ENCODE measurements at places on chromosomes 2 and 18.

DNA sequence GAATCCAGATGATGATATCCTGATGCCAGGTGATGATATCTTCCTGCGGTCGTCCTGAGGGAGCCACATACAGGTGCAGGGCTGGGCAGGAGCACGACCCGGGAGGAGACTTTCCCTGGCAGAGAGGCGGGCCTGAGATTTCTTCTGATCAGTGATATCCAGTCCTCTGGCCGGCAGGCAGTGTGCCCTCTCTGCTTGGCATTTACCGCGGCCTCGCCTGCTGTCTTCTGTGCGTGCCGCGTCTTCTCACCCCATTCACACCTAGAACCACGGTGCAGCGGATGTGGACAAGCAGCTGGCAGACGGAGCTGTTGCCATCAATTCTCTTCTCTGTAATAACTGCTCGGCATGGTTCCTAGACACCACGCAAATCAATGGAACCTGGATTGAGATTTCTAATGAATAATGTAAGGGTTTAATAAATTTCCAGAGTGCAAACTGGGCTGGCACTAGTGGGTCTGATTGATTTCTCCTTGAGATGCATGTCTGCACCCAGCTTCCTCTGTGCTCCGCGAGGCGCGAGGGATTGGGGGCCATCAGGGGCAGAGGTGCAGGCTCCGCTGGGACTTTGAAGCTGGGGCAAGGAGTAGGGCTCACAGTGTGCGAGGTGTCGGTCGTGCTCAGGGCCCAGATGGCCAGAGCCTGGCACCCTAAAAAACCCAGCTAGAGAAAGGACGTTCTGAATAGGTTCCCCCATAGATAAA is 208.9 kb upstream of the HDAC4 start:
- DNase-seq = no peak

- DNase-seq = no peak
These were observed 78.0 kb upstream of the TANC1 start for GRCh38 chr2:158890296-158890905.

GRCh38 chr2:7598402-7598801 is 681.2 kb downstream of the RNF144A start:
- DNase-seq = no peak

DNA sequence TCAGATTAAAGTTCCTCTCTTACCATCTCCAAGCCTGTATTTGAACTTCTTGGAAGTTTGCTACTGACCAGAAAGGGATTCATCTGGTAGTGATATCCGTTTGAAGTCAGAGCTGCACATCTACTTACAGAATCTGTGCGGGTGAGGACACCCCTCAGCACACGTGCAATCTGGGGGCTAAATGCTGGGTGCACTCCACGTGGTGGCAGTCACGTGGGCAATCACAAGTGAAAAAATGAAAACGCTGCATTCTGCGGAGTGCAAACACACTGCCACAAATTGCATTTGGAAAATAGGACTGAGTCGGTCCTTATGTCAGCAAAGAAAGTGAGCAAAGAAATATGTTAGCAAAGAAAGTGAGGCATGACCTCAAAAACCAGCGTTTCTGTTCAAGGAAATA is 76.1 kb upstream of the GYPC start:
- no peak for DNase-seq

- no peak for DNase-seq
These were observed at the start of gene DSG3 for GRCh38 chr18:31447530-31448191. DSG3 (plus strand) TSS chr18:31447741; CDS start chr18:31447878, 137 bp downstream.

DNA sequence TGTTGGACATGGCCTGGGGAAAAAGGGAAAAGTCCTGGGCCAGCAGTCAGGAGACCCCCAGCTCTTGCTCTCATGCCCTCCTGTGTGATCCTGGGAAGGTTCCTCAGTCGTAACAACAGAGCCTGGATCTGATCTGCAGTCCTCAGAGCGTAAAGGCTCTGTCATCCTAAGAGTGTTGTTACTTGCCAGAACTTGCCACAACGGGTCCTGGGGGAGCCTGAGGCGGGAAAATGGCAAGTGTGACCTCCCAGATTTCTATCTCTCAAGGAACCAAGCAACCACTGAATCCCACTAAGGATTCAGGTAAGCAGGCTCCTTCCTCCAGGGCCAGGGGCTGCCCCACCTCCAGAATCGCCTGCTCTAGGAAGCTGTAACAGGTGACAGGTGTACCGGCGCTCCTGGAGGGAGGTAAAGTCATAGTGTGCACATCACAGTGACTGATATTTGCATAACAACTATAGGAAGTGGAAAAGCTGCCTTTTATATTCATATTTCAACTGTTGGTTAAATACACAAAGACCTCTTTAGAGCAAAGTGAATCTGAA is 18.4 kb downstream of the HS1BP3 start:
- no peak for DNase-seq

DNA sequence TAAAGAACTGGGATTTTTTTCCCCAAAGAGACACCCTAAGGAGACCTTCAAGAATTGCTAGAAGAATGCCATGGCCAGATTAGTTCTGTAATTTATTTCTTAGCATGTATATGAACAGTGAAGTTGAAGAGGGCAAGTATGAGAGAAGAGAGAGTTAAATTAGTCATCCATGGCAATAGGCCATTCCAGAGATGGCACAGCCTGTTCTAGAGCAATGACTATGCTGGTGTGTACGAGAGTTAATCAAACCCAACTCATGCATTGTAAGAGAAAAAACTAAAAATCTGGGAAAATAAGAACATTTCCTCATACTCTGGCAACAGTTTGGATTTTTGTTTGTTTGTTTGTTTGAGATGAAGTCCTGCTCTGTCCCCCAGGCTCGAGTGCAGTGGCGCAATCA is 112.1 kb upstream of the PIK3C3 start:
- no peak for DNase-seq

GRCh38 chr18:13889671-13890070 is 25.7 kb downstream of the MC2R start:
- DNase-seq = no peak

- no peak for DNase-seq
These were observed 81.9 kb downstream of the LONRF2 start for GRCh38 chr2:100240386-100240785.

GRCh38 chr2:238285653-238286082 is 2.7 kb downstream of the PER2 start:
- no peak for DNase-seq

DNA sequence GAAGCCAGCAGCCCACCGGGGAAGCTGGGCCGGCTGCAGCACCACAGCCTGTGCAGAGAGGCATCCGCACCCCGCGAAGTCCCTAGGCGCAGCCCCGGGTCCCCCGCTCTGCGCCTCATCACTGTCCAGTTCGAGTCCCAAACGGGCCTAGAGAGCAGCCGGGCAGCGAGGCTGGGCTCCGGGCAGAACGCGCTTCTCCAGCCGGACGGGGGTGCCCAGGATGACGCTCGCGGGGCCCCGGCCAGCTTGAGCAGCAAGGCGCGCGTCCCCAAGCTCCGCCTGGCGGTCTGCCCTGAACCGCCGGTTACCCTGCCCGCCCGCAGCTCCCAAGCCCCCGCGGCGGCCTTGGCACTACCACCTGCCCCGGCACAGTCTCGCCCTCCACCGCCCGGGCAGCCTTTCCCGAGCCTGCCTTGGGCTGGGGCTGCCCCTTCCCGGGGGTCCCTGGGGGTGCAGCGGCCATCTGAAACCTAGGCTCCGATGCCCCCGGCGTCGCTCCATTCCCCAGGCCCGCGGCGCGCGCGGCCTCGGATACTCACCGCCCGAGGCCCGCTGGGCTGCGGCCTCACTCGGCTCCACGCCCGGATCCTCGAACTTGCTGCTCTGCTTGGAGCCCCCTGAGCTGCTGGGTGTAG is 591 bp downstream of the SLC16A14 start:
- DNase-seq = no peak

DNA sequence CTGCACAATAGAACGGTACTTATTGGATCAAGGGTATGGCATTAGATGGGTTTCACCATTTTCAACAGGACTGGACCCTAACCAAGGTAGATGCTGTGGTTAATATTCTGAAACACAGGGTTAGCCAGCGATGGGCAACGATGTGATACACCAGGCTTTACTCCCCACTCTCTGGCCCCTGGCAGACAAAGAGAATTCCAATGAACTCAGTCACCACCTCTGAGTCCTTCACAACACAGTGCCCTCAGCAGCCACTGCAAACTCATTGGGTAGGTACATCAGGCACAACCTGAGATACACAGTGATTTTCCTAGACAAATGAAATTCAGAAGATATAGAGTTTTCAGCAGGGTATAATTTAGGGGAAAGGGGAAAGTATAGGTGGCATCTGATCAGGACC is 634.5 kb downstream of the ZEB2 start:
- DNase-seq = no peak

- no peak for DNase-seq
These were observed 304.9 kb downstream of the DSEL start for GRCh38 chr18:67211646-67212045.

GRCh38 chr2:173968551-173968950 is 3.4 kb upstream of the SP3 start:
- no peak for DNase-seq

GRCh38 chr2:82411071-82411470 is 2048.0 kb downstream of the SUCLG1 start:
- DNase-seq = no peak

DNA sequence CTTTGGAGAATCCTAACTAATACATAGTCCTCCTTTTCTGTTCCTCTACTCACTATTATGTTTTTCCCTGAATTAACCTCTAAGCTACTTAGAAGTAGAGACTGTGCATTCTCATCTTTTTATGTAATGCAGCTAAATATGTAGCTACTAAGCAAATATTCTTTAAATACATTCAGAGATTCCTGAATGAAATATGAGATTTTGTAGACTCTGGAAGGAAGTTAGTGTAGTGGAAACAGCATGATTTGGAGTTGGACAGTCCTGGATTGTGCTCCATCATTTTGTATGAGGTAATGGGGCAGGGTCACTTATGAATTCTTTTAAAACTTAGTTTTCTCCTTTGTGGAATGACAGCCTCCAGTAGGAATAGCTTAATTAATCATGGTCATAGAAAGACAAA is 24.7 kb upstream of the NT5C1B start:
- no peak for DNase-seq

DNA sequence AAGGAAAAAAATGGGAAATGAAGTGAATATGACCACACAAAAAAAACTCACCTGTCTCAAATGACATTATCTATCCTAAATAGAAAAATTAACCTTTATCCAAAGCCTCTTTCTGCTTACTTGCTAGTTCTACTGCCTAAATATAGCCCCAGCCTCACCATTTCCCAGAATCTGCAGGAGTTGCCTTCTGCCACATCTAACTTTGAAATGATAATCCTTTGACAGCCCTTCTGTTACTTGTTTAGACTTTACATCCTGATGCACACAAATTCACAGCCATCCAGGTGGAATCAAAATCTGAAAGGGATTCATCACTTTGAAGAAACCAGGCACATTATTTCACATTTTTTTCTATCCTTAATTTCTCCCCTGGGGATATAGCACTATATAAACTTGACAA is 1356.2 kb upstream of the NXPH2 start:
- no peak for DNase-seq

DNA sequence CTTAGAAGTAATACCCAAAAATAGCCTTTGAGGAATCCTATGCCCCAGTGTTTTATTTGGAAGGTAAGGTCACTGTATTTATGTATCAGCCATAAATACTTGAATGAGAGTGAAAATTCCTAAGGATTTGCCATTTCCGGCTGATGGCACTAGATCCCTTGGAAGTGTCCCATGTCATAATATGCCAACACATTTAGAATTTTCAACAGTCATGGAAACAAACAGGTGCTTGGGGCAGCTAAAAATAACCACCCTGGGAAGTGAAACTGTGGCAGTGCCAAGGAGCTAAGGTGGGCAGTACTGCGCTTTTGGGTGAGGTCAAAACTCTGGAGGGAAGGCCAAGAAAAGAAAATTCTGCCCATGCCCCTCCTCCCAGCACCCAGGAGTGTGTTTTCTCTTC is 80.2 kb downstream of the TCF7L1 start:
- no peak for DNase-seq

- DNase-seq = no peak
These were observed 68.1 kb upstream of the AMMECR1L start for GRCh38 chr2:127953849-127954248.

DNA sequence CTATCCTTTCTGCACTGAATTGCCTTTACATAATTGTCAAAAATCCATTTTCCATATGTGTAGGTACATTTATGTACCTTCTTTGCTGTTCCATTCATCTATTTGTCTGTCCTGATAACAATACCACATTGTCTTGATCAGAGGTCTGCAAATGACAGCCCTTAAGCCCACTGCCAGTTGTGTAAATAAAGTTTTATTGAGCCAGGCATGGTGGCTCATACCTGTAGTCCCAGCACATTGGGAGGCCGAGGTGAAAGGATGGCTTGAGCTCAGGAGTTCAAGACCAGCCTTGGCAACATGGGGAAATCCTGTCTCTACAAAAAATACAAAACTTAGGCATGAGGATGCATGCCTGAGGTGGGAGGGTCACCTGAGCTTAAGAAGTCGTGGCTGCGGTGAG is 121.0 kb downstream of the TFCP2L1 start:
- no peak for DNase-seq

Data from effector memory CD4-positive, alpha-beta T cell (primary cell).